ENCODE measurements at places on chromosomes 5 and 9.

DNA sequence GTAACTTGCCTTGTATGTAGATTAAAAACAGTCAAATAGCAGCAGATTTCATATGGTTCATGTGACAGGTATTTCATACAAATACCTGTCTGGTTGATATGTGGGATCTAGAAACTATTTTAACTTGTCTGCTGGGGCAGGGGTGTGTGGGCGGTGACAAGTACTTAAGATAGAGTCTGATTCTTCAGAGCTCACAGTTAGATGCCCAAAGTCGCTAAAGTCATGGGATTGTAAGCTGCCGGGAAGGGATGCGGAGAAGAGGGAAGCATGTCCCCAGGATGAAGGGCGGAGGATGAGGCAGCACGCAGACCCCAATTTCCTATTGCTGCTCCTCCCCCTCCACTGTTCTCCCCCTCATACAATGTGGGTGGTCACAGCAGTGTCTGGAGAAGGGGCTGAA is 13.3 kb downstream of the ANXA6 start:
- DNase-seq, result no peak

DNA sequence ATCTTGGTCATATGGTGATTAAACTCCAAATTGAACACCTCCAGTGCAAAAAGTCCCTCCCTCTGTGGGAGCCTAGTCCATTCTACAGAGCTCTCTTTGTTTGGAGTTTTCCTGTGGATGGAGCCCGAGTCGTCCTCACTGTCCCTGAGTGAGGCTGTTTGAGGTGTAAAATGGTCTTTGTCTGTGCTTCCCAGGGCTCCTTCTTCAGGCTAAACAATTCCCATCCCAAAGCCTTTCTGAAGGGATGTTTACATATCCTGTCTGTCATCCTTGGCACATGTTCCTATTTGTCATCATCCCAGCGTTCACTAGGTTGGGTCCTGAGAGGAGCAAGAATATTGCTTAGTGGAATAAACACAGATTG is 68.9 kb downstream of the COL27A1 start:
- peak; percentile 68 for DNase-seq

DNA sequence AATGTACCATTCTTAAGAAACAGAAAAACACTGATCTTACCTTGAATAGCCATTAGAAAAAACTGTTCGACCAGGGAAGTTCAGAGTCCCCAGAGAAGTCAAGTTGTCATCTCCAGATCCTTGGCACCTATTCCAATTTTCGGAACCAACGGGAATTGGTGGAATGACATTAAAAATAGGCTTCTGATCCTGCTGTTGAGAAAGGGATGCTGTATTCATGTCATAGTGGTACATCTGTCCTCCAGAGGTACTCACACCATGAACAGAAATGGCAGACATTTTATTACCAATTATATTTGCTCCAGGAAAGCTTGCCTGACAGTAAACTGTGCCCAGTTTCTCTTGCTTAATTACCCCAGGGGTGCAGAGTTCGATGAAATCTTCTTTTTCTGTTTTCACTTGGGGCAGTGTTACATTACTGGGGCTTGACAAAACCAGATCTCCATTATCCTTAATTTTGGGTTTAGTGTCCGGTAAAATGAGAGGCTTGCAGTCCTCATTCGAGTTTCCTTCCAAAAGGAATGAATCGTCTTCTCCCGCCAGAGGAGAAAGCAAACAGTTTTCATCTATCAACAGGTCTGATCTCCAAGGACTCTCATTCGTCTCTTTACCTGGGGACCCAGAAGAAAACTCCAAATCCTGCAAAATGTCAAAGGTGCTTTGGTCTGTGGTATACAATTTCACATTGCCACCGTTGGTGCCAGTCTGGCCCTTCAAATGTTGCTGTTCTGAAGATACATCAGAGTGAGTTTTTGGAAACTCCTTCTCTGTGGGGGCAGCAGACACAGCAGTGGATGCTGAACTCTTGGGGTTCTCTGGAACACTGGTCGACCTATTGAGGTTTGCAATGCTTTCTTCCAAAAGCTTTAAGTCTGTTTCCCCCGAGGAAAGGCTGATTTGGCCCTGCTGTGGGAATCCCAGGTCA is 3.6 kb downstream of the NR3C1 start:
- no peak for DNase-seq

DNA sequence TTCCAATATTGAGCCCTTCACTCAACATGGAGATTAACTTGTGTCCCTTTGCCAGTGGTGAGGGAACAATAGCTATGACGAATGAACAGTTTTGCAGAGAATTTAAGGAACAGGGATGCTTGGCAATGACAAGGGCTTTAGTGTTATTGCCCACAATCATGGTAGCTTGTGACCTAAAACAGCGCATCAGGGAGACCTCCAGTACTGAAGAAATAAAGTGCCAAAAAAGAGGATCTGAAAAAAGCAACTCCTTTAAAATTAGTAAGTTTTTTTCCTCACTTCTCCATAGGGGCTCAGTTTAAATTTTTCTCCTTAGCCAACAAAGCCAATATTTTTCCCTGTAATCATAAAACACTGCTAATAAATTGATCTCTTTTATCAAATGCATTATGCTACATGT is 41.8 kb upstream of the PAM start:
- DNase-seq, result no peak

GRCh38 chr5:136015966-136016650 is 12.7 kb upstream of the TGFBI start:
- DNase-seq, result no peak

- DNase-seq, result no peak
These were observed 29.4 kb upstream of the ADAMTS2 start for GRCh38 chr5:179374506-179375235.

DNA sequence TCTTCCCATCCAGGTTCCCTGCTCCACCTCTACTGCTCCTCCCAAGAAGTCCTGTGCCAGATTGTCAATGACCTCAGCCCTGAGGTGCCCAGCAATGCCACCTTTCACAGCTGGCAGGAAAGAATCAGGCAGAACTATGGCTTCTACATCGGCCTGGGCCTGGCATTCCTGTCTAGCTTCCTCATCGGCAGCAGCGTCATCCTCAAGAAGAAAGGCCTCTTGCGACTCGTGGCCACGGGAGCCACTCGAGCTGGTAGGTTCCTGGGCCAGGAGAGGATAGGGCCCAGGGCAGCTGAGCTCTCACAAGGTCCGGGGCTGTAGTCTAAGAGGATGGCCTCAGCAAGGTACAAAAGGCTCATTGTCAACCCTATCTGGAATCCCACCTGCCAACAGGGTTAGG is 3.1 kb downstream of the NIPAL4 start:
- DNase-seq, result peak; percentile 29

GRCh38 chr5:10324518-10325370 is 17.0 kb upstream of the CMBL start:
- no peak for DNase-seq

- no peak for DNase-seq
These were observed 48.0 kb upstream of the SAP30L start for GRCh38 chr5:154397652-154398406.

- DNase-seq, result no peak
These were observed 211.2 kb downstream of the GLIS3 start for GRCh38 chr9:4088679-4089078.

- no peak for DNase-seq
These were observed 8.0 kb upstream of the ZNF366 start for GRCh38 chr5:72515211-72515610.

DNA sequence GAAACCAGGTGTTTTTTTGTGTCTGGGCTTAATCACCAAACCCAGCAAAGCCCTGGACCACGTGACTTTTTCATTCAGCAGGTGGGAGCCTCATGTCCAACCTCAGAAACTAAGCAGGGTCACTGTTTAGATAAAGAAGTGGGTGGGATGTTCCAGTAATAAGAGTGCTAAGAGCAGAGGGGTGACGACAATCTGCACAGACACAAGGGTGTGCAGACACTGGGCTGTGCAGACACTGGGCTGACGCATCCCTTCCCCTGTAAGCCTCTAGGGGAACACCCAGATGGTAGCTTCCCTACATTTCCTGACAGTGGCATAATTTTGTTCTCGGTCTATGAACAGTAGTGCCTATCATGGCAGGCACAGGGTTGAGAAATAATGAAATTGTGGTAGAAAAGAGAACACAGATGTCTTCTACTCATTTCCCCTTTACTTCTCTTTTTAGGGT is 85.1 kb downstream of the SAXO1 start:
- DNase-seq, result no peak

GRCh38 chr9:130805510-130806326 is 29.3 kb upstream of the ABL1 start:
- no peak for DNase-seq

- peak; percentile 63 for DNase-seq
These were observed 4.2 kb upstream of the PRSS3 start for GRCh38 chr9:33791117-33791516.

DNA sequence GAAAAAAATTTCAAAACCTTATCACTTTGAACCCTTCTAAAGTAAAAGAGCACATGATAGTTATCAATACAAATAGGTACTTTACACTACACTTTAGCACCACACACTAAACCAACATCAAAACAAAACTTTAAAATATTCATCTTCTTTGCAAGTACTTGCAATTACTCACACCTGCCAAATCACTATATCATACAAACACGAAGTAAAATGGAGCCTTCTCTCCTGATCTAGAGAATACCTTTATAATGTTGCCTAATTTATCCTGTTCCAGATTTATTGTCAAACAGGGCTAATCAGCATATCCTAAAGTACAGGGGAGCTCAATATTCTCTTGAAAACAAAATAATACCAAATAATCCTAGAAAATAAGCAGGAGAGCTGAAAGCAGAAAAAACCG is 3.0 kb downstream of the RNF145 start:
- DNase-seq, result no peak

DNA sequence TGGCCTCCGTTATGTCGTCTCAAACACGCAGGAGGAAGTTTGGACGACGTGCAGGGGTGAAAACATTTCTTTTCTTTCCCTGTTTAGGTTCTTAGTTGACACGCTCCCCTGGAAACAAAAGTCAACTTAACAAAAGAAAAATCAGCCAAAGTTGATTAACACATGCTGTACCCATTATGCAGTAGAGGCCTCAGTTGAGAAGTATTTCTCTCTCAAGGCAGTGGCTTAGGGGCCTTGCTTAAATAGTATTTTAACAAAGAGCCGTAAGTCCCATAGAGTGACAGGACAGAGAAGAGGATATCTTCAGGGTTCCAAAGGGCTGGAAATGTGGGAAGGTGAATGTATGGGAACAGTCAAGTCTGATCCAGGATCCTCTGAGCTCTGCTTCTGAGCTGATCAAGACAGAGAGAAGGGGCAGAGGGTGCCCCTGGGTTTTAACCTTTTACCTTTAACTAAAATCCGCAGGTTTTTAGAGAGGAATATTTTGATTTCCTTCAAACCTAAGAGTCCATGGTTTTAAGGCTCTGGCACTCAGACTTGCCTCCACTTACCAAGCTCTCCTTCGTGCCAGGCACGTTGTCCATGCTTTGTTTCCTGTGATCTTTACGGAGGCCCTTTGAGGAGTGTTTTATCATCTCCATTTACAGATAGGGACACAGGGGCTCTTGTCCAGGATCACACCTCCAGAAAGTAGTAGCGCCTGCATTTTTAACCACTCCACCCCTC is 629 bp upstream of the CD74 start:
- no peak for DNase-seq

- DNase-seq, result peak; percentile 8
These were observed 72.0 kb downstream of the PDE8B start for GRCh38 chr5:77282337-77283027.

All from fibroblast of skin of abdomen (primary cell).